ENCODE measurements at places on chromosomes 1 and 21.

GRCh38 chr1:40653851-40654537 is 11.5 kb downstream of the RIMS3 start:
- no peak for DNase-seq

- DNase-seq, result no peak
These were observed at the start of gene FNDC5 for GRCh38 chr1:32870615-32871363. FNDC5 (minus strand) TSS chr1:32870912.

GRCh38 chr1:242043165-242043564 is 44.3 kb upstream of the MAP1LC3C start:
- no peak for DNase-seq

DNA sequence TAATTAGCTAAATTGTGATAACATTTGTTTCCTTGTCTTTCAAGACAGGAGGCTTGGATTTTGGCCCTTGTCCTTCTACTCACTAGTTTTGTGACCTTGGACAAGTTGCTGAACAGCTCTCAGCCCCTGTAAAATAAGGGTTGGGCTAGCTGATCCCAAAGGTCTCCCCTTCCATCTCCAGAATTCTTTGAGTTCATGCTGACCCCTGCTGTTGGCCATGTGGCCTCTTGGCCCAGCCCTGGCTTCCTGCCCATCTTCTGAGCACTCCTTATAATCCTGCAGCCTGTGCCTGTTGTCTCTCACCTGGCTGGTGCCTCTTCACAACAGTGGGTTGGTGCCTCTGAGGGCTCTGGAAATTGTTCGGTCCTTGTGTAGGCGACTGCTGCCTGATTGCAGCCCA is 10.1 kb downstream of the PTGFRN start:
- DNase-seq, result no peak

GRCh38 chr1:8560611-8561544 is 243.0 kb downstream of the SLC45A1 start:
- DNase-seq, result no peak
